ENCODE measurements at places on chromosomes 16 and 17.
A peak's percentile ranks its signal among the peaks of the same experiment; 100 is the strongest.

DNA sequence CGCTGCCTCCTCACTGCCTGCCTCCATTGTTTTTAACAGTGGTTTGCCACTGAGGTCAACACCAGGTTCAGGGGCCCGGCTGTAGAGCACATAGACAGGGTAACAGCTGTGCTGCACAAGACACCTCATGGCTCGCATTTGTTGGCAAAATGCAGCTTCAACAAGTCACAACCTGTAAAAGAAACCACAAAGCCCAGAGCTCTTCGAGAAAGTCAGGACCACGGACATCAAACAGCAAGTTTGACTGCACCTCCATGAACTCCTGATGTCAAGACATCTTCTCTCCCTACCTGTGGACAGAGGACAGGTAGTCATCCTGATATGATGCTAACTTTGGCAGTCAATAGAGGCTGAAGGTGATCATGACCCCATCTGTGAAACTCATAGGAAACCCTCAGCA, 142.4 kb upstream of the SOX9 start:
- no peak for DNase-seq

DNA sequence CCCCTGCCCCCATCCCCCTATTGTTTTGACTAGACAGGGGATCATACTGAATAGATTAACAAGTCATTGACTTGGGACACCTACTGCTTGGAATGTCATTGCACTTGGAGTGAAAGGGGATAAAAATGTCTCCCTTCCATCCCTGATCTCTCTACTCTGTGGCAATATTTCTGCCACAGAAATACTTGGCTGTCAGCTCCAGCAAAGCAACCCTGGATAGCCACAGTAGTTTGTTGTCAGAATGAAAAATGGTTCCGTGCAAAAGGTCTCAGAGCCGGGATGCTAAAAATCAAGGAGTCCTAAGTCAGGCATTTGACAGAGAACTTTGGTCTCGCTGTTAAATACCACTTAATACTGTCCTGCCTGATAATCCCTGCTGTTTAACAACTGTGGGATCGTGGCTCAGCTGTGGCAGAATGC, 722.0 kb upstream of the SOX9 start:
- no peak for DNase-seq

- DNase-seq = no peak
Measured at GRCh38 chr16:66720766-66721165, 24.2 kb upstream of the CMTM4 start.

DNA sequence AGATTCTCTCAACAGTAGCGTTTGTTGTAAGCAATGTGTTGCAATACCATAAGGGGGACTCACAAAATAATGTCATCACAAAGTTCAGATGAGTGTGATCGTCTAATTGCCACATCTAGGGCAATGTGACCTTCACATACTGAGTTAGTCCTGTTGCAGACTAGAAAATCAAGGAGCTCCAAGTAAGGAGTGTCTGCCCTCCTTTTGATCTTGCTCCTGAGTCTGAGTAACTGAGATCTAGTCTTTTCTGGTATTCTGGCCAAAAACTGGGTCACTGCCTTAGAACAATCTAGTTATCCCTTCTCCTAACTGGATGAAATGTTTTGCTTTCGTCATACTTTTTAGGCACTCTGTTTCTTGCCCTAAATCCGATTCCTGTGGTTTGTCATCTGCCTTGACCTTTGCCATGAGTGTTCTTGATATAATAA, 712.1 kb downstream of the CDH11 start:
- DNase-seq = no peak

DNA sequence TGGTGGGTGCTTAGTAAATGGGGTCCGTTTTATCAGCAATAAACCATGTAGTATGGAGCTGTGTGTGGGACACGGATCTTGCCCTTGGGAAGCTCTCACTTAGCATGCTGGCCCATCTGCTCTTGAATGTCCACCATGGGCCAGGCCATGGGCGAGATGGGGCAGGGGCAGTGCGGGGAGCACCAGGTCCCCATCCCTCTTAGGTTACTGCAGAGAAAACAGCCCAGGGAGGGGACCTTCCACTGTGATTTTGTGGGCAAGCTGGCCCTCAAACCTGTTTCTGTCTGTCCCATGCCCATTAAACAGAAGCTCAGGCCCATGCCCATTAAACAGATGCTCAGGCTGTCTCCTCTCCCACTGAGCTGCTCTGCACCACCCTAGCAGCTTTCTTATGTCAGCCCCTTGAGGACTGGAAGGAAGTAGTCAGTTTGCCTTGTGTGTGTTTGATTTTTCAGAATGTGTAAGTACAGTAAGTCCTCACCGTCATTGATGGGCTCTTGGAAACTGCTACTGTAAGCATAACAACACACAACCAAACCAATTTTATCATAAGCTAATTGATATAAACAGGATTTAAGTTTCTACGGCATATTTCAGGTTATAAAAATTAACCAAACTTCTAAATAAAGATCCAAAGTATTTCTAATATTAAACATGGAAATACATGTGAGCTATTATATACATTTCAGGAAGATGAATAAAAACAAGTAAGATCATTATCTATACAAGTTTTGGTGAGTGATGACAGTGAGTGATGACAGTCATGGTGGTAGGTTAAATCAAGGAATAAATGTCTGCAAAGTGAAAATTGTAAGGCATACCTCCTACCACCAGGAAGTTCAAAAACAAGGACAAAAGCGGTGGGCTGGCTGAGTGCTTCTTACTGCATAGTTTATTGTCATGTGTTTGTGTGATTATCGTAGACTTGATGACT, 11.5 kb downstream of the MPRIP start:
- DNase-seq = no peak

- no peak for DNase-seq
Measured at GRCh38 chr17:33377837-33378595, 84.9 kb upstream of the ASIC2 start.

- DNase-seq = no peak
Measured at GRCh38 chr17:14372905-14373613, 72.2 kb downstream of the HS3ST3B1 start.

GRCh38 chr17:78267253-78268073, 36.0 kb downstream of the TMEM235 start:
- no peak for DNase-seq

GRCh38 chr17:17314501-17315071, 11.4 kb downstream of the NT5M start:
- no peak for DNase-seq

DNA sequence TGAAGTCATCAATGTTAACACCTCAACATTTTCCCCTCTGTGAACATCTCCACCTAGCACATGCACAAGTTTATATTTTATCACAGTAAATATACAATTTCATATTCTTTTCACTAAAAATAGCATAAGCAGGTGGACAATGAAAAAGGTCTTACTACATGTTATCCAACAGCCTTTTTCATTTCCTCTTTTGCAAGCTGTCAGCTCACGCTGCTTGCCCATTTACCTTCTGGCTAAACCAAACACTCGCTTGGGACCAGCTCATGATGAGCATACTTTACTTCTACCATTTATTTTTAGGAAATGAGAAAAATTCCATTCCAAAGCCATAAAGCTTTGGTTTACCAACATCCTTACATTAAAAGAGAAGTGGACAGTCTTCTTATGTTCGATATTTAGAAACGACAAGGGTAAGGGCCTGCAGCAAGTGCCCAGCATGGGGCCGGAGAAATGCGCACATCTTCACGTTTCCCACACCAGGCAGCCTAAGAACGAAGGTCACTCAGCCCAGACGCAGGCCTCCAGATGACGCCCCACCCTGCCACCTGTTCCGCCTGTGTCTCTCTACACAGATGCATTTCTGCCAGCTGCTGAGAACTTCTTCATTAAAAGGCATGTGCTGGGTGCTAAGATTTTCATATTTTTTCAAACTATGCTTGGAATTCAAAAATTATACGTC, 13.9 kb downstream of the SNN start:
- DNase-seq = no peak

DNA sequence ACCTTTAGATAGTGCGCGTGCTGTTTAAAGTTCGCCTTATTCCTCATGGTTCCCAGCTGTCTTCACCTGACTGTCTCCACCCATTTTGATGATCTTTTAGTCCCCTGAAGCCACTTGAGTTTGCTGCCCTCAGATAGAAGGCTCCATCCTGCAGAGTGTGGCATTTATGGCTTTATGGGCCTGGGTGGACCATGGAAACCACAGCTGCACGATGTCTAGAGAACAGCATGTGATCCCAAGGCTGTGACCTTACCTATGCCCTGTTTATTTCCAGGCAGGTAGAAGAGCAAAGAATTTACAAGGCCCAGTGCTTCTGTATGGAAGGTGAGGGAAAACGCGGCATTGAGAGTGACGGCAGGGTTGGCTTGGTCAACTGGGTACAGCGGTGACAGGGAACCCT, 356.9 kb downstream of the SLC39A11 start:
- DNase-seq = no peak

DNA sequence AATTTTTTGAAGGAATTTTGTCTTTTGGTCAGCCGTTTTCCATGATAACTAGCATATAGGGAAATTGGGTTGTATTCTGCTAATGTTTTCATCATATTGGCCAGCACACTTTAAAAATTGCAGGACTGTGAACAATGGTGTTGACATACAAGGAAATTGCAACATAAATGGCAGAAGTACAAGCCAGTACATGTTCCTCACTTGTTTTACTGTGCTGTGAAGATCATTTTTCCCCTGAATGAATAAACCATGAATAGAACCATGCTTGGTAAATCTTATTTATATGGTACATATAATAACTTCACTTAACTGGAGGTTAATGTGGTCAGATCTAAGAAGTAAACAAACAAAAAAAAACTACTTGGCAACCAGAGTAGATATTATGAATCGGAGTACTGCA, 22.8 kb downstream of the OMG start:
- DNase-seq = no peak

DNA sequence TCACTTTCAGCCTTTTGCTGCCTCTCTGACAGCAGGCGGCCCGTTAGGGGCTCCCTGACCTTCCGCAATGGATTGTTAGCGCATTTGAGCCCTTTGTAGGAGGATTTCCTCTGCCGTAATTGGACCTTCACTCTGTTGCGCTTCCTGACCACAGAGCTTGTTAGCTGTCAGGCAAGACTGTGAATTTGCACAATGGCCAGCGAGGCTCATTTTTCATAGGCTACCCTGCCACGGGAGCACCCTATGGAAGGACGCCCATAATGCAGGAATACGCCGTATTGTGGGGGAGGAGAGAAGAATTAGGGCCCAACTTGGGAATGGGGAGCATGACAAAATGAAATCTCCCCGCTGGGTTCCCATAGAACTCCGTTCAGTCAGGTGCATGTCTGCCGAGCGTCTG, 205.2 kb upstream of the NLRP1 start:
- no peak for DNase-seq

- peak; percentile 47 for DNase-seq
Measured at GRCh38 chr17:78272181-78272913, 40.9 kb downstream of the TMEM235 start.

DNA sequence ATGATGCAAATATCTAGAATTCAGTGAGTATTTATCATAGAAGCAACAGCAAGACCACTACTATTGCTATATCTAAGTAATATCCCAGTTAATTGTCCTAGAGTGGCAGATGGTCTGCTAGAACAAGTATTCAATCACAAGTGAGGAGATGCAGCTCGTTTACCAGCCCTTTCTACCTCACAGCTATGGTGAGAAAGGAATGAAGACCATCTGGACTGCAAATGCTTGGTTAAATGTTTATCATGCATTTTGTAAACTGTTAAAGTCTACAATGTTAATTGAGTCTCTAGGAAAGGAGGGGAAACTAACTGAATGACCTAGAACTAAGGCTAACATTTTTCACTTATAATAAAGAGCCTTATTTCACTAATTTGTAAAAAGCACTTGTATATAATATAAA, 52.5 kb downstream of the CNOT1 start:
- no peak for DNase-seq

- no peak for DNase-seq
Measured at GRCh38 chr16:8720967-8721308, 46.5 kb downstream of the ABAT start.

- DNase-seq = no peak
Measured at GRCh38 chr17:73723317-73723716, 79.1 kb upstream of the SDK2 start.

- DNase-seq = no peak
Measured at GRCh38 chr16:15494236-15494635, 59.8 kb downstream of the BMERB1 start.

DNA sequence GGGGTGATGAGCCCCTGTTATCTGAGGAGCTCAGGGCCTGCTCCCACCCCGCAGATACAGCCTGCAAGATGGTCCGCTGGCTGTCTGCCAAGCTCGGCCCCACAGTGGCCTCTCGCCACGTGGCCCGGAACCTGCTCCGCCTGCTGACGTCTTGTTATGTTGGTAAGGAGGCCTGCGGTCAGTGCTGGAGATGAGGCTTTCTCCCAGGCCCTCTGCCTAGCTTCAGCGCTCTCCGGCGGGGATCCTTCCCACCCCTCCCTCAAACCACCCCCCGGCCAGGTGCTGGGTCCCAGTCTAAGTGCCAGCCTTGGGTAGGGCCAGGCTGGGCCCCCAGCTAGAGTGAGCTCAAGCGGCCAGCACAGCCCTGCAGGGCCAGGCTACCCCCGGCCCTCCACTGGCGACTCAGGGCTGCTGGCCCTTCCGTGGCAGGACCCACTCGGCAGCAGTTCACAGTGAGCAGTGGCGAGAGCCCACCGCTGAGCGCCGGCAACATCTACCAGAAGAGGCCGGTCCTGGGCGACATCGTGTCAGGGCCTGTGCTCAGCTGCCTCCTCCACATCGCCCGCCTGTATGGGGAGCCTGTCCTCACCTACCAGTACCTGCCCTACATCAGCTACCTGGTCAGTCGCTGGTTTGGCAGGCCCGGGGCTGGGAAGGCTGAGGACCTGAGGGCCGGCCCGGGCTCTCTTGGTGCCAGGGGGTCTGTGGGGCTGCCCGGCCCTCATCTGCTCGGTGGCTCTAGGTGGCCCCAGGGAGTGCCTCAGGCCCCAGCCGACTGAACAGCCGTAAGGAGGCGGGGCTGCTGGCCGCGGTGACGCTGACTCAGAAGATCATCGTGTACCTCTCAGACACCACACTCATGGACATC, 6.1 kb downstream of the WDR81 start:
- no peak for DNase-seq

GRCh38 chr17:50779747-50780353, 12.5 kb upstream of the ANKRD40CL start:
- DNase-seq = no peak

- DNase-seq = no peak
Measured at GRCh38 chr17:73872816-73873215, 228.6 kb upstream of the SDK2 start.

- no peak for DNase-seq
Measured at GRCh38 chr17:51346218-51346982, 86.1 kb downstream of the UTP18 start.

DNA sequence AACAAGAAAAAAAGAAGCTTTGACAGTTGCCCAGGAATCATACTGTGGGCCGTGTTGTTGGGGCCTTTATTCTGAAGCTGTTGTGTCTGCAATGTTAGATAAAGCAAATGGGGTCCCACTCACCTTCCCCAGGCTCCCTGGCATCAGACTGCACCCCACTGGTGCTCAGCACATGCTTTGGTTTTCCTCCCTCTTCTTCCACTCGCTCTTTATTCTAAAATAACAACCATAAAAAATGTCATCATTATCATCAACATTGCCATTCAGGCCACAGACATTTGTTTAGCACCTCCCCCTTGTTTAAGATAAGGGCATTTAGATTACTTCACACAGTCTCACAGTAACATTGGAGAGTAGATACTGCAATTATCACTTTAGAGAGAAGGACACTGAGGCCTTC, 8.2 kb downstream of the MYLK3 start:
- no peak for DNase-seq
